Stimulated activated CD8-positive, alpha-beta memory T cell treated with anti-CD3 and anti-CD28 coated beads, Interleukin-15, amount 100 ng/mL, for 4 hours (primary cell): ENCODE measurements at places on chromosomes 5 and 9.

- no peak for DNase-seq
These were observed 1.3 kb downstream of the ARAP3 start for GRCh38 chr5:141680751-141681201.

DNA sequence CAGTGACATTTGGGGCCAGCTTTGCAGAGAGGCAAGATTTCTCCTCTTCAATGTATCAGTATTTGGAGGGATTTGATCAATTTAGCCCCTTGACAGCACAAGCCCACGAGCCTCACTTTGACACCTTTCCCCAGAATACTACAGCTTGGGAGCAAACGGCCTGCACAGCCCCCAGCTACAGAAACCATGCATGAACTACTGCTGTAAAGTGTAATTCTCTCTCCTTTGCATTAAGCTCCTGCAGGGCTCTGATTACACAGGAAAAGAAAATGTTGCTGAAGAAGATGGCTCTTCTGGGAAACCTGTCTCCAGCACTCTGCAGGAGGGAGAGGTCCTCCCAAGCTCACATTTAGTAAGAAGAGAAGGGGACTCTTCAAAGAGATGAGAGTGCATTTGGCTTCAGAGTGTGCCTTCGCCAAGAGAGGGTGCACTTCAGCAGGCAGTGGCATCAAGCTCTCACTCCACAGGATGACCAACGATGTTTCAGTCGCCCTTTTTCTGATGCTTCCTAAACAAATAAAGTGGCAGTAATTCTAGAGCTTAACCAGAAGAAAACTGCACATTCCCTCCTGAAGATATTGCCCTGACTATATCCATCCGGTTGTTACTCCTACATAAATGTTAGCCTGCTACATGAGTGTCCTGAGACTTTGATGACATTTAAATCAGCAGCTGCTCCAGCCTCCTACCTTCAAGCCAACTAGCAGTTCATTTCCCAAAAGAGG lies 272.2 kb downstream of the AUH start:
- no peak for DNase-seq

- no peak for DNase-seq
These were observed 5.8 kb upstream of the PLPPR1 start for GRCh38 chr9:101022704-101023103.

- no peak for DNase-seq
These were observed 136.3 kb downstream of the MED27 start for GRCh38 chr9:131943351-131943841.

DNA sequence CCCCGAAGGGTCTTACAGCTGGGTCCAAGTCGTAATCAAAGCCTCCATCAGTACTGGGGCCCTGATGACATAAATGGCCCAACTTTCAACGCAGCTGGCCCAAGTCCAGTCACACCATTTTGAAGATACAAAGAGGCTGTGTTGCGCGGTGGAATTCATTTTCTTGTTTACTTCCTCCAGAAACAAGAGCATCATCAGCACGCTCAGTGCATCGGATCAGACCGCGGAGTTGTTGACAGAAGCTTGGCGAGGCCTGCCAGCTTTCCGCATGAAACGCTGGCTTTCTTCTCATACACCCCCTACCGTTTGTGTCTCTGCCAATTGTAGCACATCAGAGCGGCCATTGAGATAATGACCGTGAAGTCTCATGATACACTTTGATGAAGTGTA lies 101.7 kb upstream of the SPATA31D4 start:
- no peak for DNase-seq

DNA sequence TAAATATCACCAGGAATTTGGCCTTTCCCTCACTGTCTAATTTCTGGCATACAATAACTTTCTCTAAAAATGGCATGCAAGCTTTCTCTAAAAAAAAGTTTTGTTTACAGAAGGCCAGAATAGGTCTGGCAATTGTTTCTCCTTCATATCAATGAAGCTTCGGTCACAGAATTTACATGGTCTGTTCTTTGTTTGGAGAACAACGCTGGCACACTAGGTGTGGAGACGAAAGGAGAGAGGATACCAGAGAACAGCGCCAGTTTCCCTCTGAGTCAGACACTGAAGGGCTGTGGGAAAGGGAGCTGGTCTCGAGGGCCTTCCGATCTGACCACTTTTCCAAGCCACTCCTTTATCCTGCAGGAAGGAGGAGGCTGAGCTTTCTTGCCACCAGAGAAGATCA lies 60.1 kb upstream of the ITGA1 start:
- no peak for DNase-seq

DNA sequence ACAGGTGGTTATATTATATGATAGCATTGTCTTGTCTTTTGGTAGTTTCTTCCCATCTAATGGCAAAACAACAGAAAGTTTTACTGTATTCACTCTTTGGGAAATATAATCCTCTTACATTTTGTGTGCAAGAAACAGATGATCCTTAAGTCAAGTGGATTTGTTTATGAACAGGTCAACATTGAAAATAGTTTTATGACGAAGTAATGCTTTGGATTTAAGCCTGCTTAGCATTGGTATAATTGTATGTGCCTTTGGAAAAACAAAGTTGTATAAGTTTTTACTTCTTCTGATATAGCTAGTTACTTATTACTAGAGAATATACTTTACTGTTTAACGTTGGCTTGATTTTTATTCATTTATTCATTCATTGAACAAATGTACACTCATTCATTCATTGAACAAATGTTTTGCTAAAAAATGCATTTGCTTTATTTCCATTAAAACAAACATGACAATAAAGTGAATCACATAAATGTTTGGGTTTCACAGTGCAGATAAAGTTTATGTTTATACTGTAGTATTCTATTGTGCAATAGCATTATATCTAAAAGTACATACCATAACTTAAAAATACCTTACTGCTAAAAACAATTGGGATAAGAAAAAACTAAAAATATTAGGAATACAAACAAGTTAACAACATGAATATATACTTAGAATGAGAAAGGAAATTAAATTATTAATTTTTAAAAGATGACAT lies 12.3 kb downstream of the SGCD start:
- no peak for DNase-seq

GRCh38 chr9:17725399-17726010 lies 146.6 kb downstream of the SH3GL2 start:
- no peak for DNase-seq
